ENCODE measurements at places on chromosomes 12 and 14.

- no peak for DNase-seq
These were observed 33.7 kb downstream of the LIMA1 start for GRCh38 chr12:50249464-50250182.

- no peak for DNase-seq
These were observed 10.4 kb upstream of the MED13L start for GRCh38 chr12:116287842-116288301.

DNA sequence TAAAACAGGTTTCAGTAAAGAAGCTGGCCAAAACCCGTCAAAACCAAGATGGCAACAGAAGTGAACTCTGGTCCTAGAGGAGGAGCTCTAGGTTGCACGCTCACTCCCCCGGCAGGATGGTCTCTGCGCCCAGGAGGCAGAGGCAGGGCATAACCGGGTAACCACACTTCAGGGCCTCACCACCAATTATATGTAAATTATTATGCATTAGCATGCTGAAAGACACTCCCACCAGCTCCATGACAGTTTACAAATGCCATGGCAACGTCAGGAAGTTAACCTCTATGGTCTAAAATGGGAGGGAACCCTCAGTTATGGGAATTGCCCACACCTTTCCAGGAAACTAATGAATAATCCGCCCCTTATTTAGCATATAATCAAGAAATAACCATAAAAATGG lies 20.1 kb upstream of the SLC6A12 start:
- DNase-seq = no peak

DNA sequence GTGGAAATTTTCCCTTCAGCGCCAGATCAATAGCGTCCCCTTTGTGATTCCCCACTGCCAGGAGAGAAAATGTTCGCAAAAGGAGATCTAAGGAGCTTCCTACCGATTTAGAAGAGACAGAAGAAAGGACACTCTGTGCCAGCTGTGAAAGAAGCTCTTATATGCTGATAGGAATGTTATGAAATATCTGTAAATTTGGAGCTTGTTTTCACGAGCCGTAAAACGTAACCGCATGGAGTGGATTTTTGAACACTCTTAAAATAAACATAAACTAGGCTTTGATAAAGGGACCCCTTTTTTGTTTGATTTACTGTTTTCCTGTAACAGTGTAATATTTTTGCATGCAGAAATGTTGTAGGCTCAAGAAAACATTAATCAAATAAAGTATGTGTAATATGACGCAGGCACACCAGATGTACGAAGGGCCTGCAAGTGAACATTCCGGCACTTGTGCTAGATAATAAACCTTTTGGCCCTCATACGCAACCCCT lies 346.8 kb downstream of the ETNK1 start:
- DNase-seq = no peak

- no peak for DNase-seq
These were observed 152.6 kb upstream of the TBX3 start for GRCh38 chr12:114836609-114837008.

DNA sequence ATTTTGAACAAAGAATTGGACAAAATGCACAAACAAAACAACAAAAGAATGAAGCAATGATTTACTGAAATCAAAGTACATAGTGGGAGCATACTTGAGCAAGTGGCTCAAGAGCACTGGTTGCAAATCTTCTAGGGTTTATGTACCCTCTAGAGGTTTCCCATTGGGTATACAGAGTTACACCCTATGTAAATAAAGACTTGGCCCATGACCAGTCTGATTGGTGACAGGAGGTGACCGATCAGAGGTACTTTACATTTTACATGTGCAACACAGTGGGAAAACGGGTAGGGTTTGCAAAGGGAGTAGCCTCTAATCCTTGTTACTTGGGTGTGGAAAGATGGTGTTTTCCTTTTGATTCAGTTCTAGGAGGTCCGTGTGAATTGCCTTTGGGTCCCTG lies 10.6 kb upstream of the FAM181A start:
- DNase-seq = no peak

DNA sequence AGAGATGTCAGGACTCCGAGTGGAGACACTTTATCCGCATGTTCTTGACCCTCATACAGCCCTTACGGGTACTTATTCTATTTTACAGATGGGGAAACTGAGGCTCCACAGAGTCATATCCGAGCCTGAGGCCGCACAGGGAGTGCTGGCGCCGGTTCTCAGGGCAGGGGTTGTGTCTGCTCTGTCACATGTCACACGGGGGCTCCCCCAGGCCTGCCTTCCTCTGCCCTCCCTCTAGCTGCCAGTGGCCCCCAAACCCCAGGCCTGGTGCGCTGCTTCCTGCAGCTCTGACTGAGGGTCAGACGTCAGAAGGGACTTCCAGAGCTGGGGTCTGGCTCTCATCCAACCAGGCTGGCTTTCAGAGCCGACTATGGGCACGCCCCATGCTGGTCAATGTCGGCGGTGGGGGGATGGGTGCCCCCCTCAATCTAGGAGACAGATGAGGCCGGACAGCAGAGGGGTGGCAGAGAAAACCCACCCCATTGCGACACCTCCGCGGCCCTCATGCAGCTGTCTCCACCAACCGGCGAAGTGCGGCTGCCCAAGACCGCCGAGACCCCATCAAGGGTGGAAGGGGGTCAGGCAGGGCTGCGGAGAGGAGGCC lies 811 bp upstream of the INF2 start:
- no peak for DNase-seq

DNA sequence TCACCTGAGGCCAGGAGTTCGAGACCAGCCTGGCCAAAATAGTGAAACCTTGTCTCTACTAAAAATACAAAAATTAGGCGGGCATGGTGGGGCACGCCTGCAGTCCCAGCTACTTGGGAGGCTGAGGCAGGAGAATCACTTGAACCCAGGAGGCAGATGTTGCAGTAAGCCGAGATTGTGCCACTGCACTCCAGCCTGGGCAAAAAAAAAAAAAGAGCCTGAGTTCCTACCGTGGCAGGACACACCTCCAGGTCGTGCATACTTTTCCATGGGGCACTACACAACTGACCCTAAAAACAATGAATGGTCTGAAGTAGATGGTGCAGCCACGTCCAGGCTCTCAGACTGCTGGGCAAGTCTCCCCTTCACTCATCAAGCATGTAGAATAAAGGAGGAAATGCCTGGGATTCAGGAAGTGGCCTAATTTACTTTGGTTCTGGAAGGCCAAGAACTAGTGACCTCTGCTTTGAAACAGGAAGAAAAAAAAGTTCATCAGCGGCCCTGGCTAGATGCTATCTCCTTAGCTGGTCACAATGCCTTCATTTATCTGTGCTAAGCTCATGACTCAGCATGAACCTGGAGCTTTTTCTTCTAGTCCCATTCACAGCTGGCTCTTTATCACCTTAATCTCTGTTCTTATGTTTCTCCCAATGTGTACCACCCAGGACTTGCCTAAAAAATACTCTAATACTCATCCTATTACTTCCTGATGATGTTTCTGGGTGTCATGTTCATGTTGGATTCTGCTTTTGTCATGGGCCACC lies 55.8 kb upstream of the OR6J1 start:
- no peak for DNase-seq

- no peak for DNase-seq
These were observed 56.5 kb downstream of the WASHC3 start for GRCh38 chr12:102005256-102005655.

DNA sequence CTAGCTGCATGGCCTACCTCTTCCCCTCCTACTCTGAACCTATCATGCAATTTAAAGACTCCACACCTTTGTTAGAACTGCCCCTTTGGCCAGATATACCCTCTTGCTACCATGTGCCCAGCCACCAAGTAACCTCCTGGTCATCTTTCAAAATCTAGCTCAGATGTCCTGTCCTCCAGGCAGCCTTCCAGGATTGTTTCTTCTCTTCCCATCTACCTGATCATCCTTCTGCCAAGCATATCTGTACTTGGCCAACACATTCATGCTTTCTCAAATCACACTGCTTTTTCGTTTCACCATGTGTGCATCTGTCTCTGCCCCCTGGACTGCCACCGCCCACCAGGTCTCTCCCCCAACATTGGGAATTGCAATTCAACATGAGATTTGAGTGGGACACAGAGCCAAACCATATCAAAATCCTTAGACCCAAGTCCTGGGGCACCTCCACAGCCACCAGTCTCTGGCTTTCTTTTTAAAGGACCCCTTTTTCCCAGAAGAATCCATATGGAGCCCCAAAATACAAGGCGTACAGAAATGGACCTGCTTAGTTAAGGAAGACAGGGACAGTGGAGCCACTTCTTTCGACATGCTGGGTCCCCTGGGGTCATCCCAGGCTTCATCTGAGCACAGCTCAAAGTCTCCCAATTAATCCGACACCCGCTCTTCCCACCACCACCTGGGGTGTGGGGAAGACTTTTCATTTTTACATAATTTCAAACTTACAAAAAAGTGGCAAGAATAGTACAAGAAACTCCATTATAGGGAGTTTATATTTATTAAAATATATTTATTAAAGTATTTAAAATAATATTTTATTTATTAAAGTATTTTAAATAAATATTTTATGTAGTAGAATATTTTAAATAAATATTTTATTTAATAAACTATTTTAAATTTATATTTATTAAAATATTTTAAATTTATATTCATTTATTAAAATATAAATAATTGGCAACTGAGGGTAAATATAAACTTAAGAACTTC lies 7.9 kb upstream of the CMKLR1 start:
- DNase-seq = no peak

- DNase-seq = no peak
These were observed 54.6 kb downstream of the TRAFD1 start for GRCh38 chr12:112179916-112180315.

- DNase-seq = no peak
These were observed 204.3 kb downstream of the ESR2 start for GRCh38 chr14:64089920-64090319.

DNA sequence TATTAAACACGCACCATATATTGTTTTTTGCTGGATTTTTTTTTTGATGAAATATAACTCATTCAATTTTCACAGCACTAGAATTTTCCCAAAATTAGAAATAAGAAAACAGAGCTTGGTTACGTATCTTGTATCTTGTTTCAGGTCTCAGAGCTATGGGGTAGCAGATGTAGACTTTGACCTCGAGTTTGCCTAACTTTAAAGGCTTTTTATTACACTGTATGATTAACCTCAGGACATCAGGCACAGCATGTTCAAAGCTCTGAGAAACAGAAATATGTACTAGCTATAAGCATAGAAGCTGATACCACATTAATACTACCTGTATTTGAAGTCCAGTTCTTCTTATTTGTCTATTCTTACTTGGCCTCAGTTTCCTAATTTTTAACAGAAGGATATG lies 171.9 kb upstream of the KITLG start:
- DNase-seq = no peak

- DNase-seq = no peak
These were observed 9.7 kb downstream of the RHOF start for GRCh38 chr12:121783766-121784165.

DNA sequence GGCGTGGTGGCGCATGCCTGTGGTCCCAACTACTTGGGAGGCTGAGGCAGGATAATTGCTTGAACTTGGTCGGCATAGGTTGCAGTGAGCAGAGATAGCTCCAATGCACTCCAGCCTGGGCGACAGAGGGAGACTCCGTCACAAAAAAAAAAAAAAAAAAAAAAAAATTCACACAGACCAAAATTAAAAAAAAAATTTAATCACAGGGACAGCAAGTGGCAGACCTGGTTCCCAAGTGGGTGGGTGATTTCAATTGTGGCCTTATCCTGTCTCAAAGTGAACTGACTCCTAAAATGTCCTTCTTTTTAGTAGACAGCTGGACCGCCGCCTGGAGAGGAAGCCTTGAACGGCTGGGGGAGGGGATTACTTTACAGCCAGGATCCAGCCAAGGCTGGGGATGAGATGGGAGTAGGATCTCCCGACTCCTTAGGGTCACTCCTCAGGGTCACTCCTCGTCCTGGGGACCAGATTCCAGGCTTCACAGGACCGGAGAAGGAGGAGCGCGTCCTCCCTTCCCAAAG lies 1.5 kb upstream of the KCNH3 start:
- DNase-seq = peak; percentile 25

DNA sequence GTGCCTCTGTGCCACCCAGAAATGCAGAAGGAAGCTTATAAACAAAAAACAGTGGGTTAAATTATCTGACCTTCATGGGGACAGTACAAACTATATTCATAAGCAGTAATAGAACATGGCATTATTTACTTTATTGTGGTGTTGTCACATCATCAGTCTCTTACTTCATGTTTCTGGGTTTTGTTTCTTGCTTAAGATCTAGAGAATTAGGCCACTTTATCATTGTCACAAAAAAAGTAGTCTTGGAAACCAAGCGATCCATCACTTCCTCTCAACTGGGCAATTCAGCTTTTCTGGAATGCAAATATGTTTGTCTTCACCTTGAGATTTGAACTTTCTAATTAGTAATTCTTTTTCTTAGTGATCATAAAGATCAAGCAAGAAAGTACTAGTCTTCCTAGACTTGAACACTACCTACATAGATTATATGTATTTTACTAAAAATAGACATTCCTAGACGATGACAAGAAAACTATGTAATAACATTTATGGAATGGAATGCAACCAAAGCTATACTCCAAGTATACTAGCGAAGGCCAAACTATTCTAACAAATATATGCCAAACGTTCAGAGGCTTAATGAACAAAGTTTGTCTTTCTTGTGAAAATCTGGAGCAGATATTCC lies 363.4 kb downstream of the DAD1 start:
- DNase-seq = no peak

- no peak for DNase-seq
These were observed 205.7 kb upstream of the HMGA2 start for GRCh38 chr12:65618588-65618987.

GRCh38 chr14:92106143-92106926 lies at the start of gene ATXN3:
TSS of gene ATXN3 (minus strand) at chr14:92106582. CDS start at chr14:92106552, 30 bp downstream.
- peak; percentile 97 for DNase-seq

GRCh38 chr14:32932914-32933628 lies 5.6 kb upstream of the NPAS3 start:
- DNase-seq = no peak

DNA sequence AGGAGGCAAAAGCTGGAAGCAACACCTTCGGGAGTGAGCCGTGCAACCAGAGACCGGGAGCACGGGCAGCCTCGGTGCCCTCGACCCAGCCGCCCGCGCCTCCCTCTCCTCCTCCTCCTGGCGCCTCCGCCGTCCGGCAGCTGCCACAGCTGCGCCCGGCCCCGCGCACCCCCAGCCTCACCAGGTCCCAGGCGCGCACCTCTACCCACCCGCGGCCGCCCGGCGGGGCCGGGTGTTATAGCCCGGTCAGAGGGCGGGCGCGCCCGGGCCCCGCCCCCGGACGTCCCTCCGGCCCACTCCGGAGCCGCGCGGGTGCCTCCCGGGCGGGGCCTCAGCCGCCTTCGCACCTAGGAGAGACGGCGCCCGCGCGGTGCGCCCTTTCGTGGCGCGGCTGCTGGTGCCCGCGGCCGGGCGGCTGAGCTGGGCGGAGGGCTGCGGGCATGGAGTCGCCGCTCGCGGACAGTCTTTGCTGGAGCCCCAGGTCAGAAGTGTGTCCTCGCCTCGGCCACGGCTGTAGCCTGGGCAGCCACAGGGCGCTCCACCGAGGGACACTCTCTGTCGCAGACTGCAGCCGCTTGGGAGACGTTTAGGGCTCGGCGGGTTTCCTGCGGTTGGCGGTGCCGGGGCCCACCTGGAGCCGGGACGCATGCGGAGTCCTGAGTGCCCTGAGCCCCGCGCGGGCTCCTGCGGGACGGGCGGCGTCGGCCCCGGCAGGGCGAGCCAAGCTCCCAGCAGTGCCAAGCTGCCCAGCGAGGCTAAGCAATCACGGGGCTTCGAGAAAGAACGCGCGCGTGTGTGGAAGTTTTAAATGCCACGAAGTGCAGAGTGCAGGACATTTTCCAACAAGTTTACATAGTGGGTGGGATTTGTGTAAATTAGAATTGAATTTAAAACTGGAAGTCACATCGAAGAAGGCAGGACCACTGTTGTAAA lies at the start of gene CPM:
CPM (minus strand) TSS at position 211 of the 933 bp plus-strand sequence. CDS start 334 bp downstream, outside the sequence.
- DNase-seq = peak; percentile 56

- DNase-seq = no peak
These were observed 5.4 kb upstream of the GSC start for GRCh38 chr14:94775091-94775870.

GRCh38 chr12:4002601-4003000 lies 129.4 kb upstream of the PARP11 start:
- DNase-seq = no peak

Measured in NCI-H1092 treated with DMSO at 0.1 percent for 48 hours (cell line).